K562 (cell line): ENCODE measurements at places on chromosomes 11 and 22. TPM values are rescaled to one million over a fixed set of nuclear protein-coding genes. Genes with fewer than 3 reads are reported as not detected.

GRCh38 chr11:72102162-72102561 lies 935 bp downstream of the LAMTOR1 start:
- DNase-seq = peak; percentile 14

DNA sequence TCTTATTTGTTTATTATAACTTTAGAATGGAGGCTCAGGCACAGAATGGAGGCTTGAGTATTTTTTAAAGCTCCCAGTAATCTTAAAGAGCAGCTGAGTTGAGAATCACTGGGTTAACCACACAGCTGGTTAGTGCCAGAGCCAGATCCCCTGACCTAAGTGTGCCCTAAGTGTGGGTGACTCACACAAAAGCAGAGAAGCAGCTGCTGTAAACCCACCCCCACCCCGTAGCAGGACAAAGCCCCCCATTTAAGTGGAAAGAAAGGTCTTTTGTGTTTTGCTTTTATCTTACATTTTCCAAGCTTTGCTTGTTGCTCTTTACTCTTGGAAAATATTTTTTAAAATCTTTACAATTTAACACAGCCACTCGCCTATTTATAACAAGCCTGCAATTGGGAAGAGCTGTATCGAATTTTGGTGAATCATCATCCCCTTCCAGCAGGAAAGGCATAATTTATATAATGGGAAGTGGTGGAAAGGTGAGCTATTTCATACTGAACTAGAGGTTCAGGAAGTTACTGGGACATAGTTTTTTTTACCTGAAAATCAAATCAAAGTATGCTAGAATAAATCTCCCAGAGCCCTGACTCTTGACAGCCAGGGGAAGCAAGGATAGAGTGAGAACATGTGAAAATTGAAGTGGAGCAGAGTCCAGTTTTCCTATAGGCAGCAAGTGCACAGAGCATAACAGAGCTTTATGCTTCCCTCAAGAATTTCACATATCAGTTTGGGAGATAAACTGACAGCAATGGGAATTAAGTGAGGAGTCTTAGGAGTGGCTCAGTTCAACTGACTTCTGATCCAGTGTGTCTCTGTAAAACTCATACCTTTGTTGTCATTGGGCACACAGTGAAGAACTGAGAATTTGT lies 405.7 kb downstream of the AASDHPPT start:
- DNase-seq = no peak

Gene MAJIN
- 0.24 TPM in 1 of 2 replicates, not detected in the other for total RNA-seq

Gene POLR2F
- total RNA-seq = 145 and 162 TPM in 2 replicates

Gene TMEM126A
- total RNA-seq = 37.3 and 41.5 TPM in 2 replicates

DNA sequence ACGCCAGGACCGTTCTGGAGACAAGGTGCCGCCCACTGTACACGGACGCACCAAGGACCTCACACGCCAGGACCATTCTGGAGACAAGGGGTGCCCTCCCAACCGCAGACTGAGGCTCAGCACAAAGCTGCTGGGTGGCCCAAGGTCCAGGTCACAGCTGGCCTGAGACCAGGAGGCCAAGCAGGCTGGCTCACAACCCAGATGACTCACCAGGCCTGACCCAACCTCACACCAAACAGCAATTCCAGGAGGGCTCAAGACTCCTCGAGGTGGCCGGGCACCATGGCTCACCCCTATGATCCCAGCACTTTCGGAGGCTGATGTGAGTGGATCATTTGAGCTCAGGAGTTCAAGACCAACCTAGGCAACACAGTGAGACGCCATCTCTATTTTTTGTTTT lies 14.8 kb downstream of the BRD1 start:
- no peak for DNase-seq

GRCh38 chr11:47351156-47352126 lies 1.1 kb downstream of the MYBPC3 start:
- DNase-seq = no peak

- DNase-seq = no peak
These were observed 54.3 kb upstream of the APOA1 start for GRCh38 chr11:116891746-116892145.

GRCh38 chr11:61567286-61568061 lies 13.4 kb downstream of the SYT7 start:
- DNase-seq = peak; percentile 95

Gene TRIM21
- 9.2 and 11.2 TPM in 2 replicates for total RNA-seq

GRCh38 chr22:47420211-47420610 lies 657.8 kb downstream of the TBC1D22A start:
- no peak for DNase-seq

- DNase-seq = peak; percentile 80
These were observed at the start of gene TIRAP for GRCh38 chr11:126282736-126283591. TIRAP (plus strand) TSS chr11:126283093; CDS start chr11:126290895, 7,802 bp downstream.

GRCh38 chr11:16204261-16204660 lies 152.1 kb downstream of the SOX6 start:
- DNase-seq = no peak

Gene KDM4D
- 0.74 and 1.1 TPM in 2 replicates for total RNA-seq

DNA sequence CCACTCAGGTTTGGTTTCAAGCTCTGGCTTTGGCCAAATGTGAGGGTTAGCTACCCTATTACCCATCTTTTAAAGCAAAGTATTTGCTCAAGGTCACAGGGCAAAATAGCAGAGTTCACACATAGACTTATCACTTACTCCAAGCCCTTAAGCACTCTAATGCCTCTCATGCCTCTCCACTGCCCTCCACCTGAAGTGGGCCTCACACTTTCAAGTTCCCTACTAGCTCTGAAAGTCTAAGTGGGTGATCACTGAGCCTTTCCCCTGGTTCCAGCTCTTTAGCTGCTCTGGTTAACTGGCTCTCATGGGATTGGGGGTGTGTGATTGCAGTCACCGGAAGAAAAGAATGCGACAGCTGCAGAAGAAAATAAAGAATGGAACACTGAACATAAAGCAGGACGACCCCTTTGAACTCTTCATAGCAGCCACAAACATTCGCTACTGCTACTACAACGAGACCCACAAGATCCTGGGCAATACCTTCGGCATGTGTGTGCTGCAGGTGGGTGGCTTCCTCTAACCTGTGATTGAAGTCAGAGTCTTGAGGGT lies 6.4 kb downstream of the NAT10 start:
- no peak for DNase-seq

DNA sequence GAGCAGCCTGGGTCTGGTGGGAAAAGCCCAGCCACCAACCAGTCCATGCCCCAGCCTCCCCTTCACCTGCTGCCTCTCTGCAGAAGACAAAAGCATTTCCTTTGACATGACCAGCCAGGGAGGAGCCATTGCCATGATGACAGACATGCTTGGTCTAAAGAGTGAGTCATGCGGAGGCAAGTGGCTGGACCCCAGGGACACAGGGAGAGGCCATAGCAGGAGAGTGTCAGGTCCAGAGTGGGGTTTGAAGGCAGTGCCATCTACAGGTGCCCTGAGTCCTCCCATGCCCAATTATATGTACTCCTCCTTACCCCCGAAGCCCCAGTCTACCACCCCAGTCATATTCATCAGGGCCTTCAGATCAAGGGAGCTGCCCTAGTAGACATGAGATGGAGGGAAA lies 67.4 kb downstream of the SCN3B start:
- DNase-seq = no peak

- no peak for DNase-seq
These were observed 200.8 kb downstream of the LUZP2 start for GRCh38 chr11:24697522-24698111.

Gene DNAL4
- 5.9 and 6.1 TPM in 2 replicates for total RNA-seq

Gene CSNK2A3
- 0.33 and 0.60 TPM in 2 replicates for total RNA-seq

DNA sequence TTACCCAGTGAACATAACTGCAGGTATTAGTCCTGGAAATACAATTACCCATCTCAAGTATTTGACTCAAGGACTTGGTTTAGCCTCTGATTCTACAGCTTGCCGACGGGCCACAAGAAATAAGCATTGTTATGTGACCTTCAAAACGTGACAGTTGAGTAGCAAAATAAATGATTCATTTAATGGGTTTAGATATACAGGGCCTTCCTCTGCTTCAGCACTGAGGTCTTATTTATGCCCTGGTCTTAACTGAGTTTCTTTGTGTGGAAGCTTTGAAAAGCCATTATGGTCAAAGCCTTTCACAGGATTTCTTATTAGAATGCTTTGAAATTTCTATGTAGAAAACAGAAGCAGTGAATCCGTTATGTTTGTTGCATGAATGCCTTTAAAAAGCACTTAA lies 899.2 kb upstream of the API5 start:
- DNase-seq = no peak

Gene SLC25A18
- total RNA-seq = not detected in 2 replicates

Gene OR8D4
- total RNA-seq = not detected in 2 replicates

Gene SAA2
- 4.6 and 6.0 TPM in 2 replicates for total RNA-seq

- no peak for DNase-seq
These were observed 321.7 kb downstream of the TMEM135 start for GRCh38 chr11:87359401-87359800.

DNA sequence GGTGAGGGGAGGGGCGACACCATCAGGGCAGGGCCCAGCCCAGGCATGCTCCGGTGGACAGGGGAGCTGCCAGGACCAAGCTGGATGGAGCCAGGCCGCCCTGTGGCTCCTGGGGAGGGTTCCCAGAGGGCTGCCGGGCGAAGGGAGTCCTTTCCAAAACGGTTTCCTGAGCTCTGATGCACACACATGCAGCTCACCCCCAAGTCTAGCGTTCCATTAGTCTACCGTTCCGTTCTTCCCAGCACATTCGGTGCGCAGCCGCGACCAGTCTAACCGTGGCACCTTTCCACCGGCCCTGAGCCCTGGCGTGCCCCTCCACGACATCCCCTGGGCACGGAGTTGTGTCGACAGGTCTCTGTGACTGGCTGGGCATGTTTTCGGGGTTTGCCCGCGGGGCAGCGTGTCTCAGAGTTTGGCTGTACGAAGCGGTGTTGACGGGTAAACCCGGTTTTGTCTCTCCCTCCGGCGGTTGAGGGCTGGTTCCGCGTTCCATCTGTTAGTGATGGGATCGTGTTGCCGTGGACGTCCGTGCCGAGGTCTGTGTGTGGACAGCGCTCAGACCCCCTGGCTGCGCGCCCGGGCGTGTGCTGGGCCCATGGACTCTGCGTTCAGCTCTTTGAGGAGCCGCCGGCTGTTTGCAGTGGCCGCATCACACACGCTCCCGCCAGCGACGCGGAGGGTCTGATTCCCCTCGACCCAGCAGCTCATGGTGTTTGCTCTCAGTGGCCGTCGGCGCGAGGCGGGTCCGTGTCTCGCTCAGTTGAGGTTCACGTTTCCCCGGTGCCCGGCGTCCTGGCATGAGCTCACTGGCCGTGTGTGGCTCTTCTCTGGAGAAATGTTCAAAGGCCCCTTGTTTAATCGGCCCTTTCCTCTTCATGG lies 121.2 kb downstream of the IGLL1 start:
- DNase-seq = no peak

Gene MARK2
- 36.3 and 43.5 TPM in 2 replicates for total RNA-seq

DNA sequence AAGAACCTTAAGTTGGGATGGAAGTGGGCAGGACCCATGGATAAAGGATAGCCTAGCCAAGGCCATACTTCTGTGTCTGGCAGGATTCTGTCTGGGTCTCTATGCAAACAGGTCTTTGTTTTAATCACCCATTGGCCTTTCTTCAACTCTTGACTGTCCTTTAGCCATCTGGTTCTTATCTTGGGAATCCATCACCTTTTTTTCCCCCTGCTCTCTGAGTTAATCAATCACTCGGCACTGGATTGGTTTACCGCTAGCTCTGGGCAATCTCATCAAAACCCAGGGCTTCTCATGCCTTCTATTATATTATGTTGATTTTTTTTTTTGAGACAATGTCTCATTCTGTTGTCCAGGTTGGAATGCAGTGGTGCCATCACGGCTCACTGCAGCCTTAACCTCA lies 1.8 kb upstream of the RNF169 start:
- no peak for DNase-seq

DNA sequence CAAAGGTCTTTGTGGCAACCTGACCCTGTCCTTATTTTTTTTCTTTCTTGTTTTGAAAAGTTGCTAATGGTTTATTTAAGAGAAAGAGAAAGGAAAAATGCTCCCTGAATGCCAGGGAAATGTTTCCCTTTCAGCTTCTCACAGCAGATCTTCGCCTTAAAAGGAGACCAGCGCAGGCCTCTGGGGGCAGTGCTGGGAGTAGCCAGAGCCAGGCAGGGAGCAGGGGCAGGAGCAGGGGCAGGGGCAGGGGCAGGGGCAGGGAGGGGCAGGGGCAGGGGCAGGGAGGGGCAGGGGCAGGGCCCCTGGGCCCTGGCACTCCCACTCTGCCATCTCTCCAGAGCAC lies 5.1 kb downstream of the MOB2 start:
- no peak for DNase-seq

GRCh38 chr22:20238536-20238900 lies 29.6 kb downstream of the RTN4R start:
- peak; percentile 99 for DNase-seq

Gene FJX1
- 2.7 and 3.7 TPM in 2 replicates for total RNA-seq

GRCh38 chr11:56412396-56412795 lies at the start of gene OR5AL1:
OR5AL1 (plus strand) TSS chr11:56412696.
- no peak for DNase-seq

Gene C11orf16
- total RNA-seq = not detected in 2 replicates

GRCh38 chr22:31085493-31085824 lies 4.3 kb downstream of the SMTN start:
- DNase-seq = no peak

DNA sequence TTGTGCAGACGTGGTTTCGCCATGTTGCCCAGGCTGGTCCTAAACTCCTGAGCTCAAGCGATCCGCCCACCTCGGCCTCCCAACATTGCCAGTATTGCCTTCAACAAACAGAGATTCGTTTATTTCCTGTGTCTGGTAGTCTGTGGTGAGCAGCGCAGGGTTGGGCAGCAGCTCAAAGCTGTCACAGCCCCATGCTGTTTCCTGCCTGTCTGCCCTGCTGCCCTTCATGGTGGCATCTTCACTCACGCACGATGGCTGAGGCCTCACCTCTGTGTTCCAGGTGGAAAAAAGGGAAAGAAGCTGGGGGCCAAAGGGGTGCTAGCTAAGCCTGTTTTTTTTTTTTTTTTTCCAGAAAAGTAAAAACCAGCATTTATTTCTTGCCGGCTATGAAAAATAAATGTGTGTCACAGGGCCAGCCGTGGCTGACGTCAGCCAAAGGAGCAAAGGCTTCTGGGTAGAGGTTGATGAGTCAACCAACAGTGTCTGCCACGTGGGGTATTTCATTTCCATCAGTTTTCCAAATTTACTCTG lies 28.8 kb downstream of the TBC1D22A start:
- peak; percentile 11 for DNase-seq

DNA sequence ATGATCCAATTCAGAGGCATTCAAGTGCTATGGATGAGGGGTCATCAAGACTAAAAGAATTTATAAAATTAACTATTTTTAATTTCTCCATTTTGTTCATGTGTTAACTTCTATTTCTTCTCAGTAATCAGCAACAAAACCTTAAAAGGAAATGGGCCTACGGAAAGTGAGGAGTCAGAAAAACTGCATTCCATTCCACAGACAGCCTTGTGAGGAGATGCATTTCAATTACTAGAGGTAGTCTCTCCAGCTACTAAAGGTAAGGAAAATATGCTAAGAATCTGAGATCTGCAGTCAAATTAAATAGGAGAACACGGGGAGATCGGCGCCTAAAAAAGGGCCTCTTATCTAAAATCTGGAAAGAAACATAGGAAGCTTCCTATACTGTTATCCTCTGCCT lies 661.7 kb downstream of the DLG2 start:
- DNase-seq = no peak

DNA sequence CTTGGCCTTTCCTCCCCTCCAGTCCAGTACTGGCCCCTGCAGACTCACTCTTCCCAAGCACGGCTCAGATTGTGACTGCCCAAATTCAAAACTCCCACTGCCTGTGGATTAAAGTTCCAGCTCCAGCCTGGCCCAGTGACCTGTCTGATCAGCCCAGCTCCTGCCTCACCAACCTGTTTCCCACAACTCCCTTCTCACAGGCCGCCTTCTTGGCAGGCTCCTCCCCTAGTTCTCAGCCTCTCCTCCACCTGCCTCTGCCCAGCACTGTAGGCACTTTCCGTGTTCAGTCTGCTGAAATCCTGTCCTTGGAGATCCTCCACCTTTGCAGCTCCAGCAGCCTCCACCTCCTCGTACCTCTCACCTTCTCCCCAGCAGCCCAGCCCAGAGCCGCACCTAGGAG lies 68.6 kb downstream of the MICAL2 start:
- no peak for DNase-seq
